ENCODE measurements at places on chromosomes 3 and 15.

- peak; percentile 14 for DNase-seq
Observed at GRCh38 chr15:39171944-39172368, 408.9 kb upstream of the THBS1 start.

DNA sequence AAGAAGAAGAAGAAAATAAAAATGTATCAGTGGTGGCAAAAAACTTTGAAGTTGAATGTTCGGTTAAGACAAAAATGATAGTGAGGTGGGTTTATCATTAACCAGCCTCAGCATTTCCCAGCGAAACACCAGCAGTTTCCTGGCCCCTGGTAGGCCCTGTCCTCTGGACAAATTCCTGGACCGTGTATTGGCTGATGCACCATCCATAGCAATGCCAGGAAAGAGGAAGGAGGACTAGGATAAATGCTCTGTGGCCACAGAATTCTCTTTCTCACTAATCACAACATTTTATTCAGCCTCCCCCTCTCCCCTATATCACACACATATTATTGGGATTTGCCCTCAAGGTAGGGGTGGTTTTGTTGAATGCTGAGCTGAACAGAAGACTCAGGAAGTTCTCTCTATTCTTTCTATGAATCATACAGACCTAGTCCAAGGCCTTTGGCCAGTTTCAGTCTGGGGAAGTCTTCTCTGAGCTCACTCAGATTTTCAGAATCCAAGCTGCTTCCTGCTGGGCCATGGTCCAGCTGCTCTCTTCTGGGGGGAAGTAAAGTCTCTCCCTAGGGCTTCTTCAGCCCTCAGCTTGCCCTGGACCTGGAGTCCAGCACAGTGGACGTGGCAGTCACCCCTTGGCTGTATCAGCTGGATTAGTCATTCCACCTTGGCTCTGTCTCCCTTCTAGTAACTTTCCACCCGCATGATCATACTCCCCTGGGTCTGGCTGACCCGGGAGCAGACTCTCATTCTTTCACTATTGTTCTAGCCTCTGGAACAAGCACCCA, 27.6 kb downstream of the SLC28A1 start:
- DNase-seq = no peak

- DNase-seq = no peak
Observed at GRCh38 chr15:74531144-74531811, 9.7 kb upstream of the ARID3B start.

DNA sequence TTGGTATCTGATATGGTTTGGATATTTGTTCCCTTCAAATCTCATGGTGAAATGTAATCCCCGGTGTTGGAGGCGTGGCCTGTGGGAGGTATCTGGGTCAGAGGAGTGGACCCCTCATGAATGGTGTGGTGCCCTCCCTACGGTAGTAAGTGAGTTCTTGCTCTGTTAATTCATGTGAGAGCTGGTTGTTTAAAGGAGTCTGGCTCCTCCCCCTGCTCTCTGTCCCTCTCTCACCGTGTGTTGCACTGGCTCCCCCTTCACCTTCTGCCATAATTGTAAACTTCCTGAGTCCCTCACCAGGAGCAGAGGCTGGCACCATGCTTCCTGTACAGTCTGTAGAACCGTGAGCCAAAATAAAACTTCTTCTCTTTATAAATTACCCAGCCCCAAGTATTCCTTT, 246.9 kb upstream of the AGTR1 start:
- DNase-seq = no peak

DNA sequence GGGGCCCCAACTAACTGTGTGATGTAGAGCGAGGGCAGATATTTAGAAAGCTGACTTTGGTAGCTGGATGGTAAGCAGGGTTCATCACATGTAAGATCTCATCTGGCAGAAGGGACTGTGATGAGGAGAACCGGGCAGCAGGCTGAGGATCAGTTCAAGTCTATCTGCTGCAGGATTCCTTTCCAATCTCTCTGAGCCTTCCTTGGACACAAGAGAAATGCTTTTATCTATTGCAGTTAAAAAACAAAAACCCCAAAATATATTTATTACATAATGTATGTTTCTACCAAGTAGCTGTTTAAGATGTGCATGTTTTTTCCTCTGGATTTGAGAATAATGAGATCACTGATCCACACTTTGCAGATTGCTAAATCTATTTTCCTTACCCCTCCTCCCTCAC, 411.5 kb downstream of the RAP2B start:
- no peak for DNase-seq

DNA sequence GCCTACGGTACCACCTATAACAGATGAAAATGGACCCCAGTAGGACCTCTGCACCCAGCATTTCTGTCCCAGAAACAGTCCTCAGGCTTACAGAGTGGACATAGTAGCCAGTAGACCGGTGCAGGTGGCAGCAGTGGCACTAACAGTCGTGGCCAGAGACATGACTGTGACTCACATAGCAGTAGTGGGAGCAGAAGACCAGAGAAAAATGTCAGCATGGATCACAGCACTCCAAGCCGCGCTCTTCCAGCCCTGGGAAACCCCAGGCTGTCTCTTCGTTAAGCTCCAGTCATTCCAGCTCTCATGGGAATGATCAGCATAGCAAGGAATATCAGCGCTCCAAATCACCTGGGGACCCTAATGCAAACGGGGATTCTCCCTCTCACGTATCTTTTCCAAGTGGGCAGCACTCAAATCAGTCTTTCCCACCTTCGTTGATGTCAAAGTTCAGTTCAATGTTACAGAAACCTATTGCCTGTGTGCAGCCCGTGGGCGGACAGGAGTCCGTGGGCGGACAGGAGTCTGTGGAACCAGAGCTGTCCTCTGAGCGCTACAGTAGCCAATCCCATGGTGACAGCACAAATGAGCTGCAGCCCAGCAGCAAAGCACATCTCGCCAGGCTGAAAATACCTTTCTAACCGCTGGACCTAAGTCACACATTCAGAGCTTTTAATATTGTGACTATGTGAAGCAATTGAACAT, 10.5 kb downstream of the BFSP2 start:
- no peak for DNase-seq

DNA sequence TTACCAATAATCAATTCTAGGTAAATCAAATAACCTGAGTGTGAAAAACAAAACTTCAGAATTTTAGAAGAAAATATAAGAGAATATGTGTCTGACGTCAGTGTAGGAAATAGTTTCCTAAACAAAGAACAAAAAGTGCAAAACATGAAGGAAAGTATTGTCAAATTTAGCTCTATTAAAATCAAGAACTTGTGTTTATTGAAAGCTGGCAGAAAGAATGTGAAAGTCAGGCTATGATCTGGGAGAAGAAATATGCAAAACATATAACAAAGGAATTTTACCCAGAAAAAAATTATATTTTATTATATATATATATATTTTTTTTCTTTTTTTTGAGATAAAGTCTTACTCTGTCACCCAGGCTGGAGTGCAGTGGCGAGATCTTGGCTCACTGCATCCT, 129.1 kb upstream of the ANKRD28 start:
- no peak for DNase-seq

GRCh38 chr3:154430014-154430413, at the start of gene GPR149:
TSS of gene GPR149 (minus strand) at chr3:154430190. CDS start at chr3:154429615, 575 bp downstream.
- no peak for DNase-seq

- no peak for DNase-seq
Observed at GRCh38 chr15:100502651-100503050, 26.1 kb downstream of the CERS3 start.

DNA sequence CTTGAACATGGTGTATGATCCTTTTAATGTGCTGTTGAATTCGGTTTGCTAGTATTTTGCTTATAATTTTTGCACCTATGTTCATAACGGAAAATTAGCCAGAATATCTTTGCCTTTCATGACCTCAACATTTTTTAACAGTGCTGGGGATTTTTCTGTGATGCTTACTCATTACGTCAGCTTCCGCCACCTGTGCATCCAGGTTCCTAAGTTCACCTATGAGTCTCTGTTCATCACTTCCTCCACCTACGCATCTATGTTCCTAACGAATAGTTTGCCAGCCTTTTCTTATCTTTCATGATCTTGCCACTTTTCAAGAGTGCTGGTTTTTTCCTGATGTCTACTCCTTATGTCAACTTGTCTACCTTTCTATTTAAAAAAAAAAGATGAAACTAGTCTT, 16.5 kb downstream of the AADACL2 start:
- no peak for DNase-seq

GRCh38 chr3:46663591-46664135, 29.8 kb downstream of the ALS2CL start:
- no peak for DNase-seq

DNA sequence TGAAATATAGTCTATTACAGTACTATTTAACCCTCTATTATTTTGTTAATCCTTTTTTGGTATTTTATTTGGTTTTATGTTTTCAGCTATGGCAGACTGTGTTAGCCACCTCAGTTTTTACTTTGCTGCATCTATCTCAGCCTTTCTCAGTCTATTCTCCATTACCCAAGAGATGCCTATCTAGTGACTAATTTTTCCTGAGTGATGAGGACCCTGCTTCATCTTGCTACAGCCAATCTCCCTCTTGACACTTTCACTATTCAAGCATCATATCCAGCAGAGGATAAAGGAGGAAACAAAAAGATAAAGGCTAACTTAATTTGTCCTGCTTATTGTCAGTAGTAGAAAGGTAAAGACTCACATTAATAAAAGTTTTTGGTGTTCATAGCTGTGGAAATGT, 141.8 kb upstream of the NECTIN3 start:
- DNase-seq = no peak

All from activated T-cell treated with anti-CD3 and anti-CD28 coated beads for 48 hours (primary cell).